Fibroblast of lung (primary cell): ENCODE measurements at places on chromosomes 5 and 9.
A peak's percentile ranks its signal among the peaks of the same experiment; 100 is the strongest.

- no peak for DNase-seq
These were observed 40.2 kb upstream of the EXOC3 start for GRCh38 chr5:402615-403359.

DNA sequence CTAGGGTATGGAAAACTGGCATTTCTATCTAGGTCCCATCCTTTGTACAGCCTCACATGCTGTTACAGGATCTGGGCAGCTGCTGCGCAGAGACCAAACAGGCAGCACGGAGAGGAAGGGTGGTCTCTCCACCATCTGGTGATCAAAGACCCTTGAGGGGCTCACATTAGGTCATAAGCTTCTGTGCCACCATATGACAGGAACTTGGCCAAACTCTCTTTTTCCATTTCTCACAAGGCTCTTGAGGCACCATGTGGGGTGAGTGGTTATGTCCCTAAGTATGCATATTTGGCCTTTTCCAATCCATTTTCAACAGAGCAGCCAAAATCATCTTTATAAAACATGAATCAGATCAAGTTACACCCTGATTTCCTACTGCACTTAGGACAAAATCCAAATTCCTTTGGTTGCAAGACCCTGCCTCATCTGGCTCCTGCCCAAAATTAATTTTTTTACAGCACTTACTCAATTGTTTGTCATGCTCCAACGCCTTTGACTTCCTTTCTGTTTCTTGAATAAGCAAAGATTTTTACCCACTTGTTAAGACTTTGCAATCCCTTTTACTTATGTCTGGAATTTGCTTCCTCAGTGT lies 730.0 kb downstream of the MAT2B start:
- DNase-seq, result peak; percentile 98

- DNase-seq, result peak; percentile 39
These were observed 27.7 kb downstream of the LHX6 start for GRCh38 chr9:122200960-122201595.

- DNase-seq, result peak; percentile 95
These were observed 47.4 kb downstream of the VAV2 start for GRCh38 chr9:133944746-133945135.

DNA sequence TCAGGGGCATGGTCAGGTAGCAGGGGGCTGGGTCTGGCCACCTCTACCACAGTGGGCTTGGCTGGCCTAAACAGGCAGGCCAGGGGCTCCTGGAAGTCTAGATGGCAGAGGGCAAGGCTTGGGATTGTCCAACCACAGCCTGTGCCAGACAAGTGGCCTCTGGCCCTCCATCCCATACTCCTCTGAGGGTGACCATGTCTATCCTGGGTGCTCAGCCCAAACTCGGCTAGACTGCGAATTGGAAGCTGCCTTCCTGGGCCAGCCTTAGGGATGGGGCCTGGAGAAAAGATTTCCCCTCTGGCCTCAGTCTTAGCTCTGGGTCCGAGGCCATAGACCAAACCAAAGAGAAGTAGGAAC lies 110.5 kb downstream of the PHF2 start:
- DNase-seq, result no peak

DNA sequence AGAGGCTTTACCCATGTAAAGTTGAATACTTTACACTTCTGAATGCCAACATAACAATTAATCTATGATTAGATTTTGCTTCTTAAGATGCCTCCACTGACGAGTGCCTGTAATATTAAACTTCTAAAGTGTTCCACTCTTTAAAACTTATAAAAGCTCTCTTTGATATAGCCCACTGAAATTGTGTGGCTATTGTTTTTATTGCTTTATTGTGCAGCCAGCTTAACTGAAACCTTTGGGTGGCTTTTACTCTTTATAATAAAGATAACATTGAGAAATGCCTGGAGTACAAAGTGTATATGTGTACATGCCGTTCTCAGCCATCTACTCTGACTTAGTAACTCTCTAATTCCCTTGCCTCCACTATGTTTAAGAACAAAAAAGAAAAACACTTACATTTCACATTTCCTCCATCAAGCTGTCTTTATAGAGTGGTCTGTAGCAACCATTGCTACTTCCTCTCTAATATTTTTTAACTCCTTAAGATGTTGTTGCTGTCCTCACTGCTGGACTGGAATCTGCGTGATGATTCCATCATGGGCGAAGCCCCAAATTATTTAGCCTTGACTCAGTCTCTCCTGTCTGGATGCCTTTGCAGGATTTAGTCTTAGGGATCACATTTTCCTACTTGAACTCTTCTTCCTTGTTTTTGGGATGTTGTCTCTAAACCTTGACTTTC lies 9.1 kb downstream of the PIK3R1 start:
- DNase-seq, result peak; percentile 78

DNA sequence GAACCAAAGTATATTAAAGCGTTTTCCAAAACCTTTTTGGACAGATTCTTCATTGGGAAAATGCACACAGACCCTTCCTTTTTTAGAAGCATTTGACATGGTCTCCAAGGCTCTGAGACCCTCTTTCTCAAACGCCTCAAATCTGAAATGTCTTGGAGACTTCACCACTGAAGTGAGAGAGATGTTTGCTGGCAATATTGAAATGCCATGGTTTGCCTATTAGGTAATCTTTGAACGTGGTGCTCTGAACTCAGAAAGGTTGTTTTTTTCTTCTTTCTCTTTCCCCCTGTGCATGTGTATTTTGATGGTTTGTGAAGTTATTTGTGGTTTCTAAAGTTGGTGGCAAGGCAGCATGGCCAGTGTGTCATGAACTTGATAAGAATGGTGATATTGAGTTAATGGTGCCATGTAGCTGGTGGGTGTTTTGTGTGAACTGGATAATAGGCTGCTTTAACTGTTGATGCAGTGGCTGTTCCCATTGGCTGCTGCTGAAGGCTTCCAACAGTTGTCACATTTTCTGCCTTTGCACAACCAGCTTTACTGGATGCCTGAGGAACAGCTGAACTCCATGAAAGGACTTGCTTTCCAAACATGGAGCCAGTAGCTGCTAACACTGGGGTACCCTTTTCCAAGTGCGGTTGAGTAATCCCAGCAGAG lies 1.7 kb downstream of the PALM2AKAP2 start:
- peak; percentile 47 for DNase-seq

DNA sequence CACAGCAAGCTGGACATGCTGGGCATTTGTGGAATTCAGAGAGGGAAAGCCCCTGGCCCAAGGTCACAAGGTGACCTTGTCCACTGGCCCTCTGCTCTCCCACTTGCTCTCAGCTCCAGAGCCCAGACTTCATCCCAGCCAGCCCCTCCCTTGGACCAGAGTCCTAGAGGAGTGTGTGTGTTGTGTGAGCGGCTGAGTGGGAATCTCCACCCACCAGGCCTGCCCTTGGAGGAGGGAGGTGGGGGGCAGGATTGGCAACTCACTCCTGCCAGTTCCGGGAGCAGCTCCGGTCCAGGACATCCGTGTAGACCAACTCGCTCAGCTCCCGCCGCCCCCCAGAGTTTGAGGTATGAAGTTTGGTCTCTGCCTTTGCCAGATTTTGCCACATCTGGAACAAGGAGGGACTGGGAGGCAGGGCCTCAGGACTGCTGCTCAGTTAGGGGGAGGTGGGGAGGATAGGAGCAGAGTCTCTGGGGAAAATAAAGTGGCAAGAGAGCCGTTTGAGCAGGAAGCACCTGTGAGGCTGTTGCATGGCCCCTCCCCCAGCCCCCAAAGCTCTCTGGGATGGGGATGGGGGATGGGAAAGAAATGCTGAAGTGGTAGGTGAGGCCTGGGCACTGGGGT lies 1.4 kb downstream of the MZB1 start:
- DNase-seq, result peak; percentile 28

DNA sequence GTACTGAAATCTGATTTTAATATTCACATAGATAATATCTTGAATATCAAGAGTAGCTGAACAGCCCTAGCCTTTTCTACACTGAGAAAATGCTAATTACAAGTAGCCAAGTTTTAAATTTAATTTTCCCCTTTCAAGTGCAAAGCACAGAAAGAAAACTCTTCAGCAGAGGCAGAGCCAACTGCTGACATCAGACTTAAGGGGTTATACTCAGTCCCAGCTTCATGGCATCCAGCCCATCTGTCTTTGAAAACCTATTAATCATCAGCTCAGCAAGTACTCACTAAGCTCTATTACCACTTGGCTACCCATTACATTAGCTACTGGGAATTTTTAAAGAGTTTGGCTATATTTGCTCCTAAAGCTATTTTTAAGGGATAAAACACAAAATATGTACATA lies 220.5 kb downstream of the SLC12A2 start:
- peak; percentile 90 for DNase-seq

- peak; percentile 86 for DNase-seq
These were observed 11.2 kb downstream of the ROPN1L start for GRCh38 chr5:10452768-10453331.

GRCh38 chr5:171640480-171640879 lies 145.1 kb upstream of the SMIM23 start:
- DNase-seq, result no peak

GRCh38 chr9:107142430-107142829 lies 140.6 kb upstream of the RAD23B start:
- no peak for DNase-seq

- DNase-seq, result peak; percentile 43
These were observed 77.9 kb upstream of the ICE1 start for GRCh38 chr5:5344606-5345005.

- DNase-seq, result no peak
These were observed 254.1 kb downstream of the SLF1 start for GRCh38 chr5:94872526-94872925.

- peak; percentile 22 for DNase-seq
These were observed 73.9 kb downstream of the KLF9 start for GRCh38 chr9:70340572-70340971.

- DNase-seq, result no peak
These were observed 25.2 kb upstream of the OLFM1 start for GRCh38 chr9:135062254-135062653.

GRCh38 chr9:34124926-34125325 lies 1.6 kb downstream of the DCAF12 start:
- DNase-seq, result no peak

DNA sequence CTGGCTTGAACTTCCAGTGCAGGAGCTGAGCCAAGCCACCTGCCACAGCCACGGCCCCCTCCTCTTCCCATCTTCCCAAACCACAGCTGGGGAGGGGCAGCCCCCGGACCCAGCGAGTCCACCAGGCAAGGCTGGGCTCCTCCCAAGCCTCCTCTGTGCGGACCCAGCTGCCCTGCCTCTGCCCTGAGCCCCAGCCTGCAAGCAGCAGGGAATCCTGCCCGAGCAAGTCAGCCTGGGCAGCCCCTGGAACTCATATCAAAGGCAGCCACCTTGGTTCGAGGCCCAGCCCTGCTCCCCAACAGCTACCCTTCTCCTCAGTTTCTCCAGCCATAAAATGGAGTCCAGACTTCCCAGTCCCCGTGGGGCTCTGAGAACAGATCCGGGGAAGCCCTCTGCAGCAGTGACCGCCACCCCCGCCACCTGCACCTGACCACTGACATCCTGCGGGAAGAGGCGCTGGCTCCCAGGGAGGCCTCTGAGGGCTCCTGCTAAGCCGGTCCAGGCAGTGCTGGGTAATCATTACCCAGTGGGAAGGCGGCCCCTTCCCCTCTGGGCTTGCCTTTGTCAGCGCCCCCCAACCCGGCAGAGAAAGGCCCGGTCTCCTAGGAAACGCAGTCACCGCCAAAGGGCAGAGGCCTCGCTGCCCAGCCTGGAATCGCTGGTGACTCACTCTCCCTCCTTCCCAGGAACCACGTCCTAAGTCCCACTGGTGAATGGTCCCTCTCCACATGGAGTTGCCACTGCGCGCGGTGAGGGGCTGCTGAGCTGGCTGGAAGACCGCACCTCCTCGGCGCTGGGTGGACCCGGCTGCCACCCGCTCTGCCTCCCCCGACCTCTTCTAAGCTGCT lies 1.5 kb downstream of the VAV2 start:
- peak; percentile 77 for DNase-seq

GRCh38 chr5:126477294-126478117 lies 54.3 kb downstream of the GRAMD2B start:
- DNase-seq, result no peak

DNA sequence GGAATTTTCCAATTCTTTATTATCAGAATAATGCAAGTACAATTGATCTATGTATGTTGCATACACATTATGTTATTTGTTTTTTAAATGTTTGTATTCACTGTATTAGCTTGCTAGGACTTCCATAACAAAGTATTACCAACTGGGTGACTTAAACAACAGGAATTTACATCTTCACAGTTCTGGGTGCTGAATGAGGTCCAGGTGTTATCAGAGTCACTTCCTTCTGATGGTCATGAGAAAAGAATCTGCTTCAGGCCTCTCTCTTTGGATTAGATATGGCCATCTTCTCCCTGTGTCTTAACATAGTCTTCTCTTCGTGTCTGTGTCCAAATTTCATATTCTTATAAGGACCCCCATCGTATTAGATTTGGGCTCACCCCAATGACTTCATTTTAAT lies 229.1 kb upstream of the TRPC7 start:
- no peak for DNase-seq

DNA sequence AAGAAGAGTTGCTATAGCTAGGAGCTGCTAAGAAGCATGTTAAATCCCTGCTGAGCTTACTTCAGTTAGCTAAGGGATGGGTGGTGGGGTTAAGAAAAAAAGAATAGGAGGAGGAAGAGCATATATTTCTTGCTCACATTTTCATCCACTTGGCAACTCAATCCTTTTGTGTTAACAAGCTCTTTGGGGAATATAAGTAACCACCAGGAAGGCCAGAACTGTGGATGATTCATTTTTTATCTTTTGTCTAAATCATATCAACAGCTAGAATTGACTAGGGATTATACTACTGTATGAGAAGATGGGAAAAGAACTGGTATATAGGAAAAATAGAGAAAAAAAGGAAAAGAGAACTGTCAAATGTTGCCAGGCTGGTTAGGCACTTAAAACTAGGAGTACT lies 555.3 kb upstream of the ARRDC3 start:
- peak; percentile 43 for DNase-seq

DNA sequence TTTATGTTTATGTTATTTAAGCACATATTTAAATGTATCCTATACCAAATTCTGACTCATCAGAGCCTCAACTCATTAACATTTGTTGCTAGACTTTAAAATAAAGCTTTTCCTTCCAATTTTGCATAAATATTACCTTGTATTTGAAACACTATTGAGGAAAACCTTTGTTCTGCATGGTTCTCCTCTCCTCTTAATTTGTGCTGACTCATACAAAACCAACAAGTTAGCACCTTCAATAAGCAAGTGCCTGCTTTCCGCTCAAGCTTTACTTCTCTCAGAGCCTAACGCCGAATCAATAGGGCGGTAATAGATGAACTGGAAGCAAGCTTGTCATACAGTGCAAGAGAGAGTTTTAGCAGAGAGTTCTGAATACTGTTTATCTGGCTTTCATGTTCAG lies 7.9 kb downstream of the AMACR start:
- DNase-seq, result no peak

GRCh38 chr5:140178482-140179116 lies 3.6 kb downstream of the CYSTM1 start:
- DNase-seq, result no peak

DNA sequence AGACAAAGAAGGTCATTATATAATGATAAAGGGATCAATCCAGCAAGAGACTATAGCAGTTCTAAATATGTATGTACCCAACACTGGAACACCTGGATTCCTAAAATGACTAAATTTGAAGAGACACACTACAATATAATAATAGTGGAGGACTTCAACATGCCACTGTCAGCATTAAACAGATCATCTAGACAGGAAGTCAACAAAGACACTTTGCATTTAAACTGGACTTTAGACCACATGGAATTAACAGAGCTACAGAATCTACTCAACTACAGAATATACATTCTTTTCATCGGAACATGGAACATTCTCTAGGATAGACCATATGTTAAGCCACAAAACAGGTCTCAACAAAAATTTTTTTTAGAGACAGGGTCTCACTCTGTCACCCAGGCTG lies 58.3 kb upstream of the TLX3 start:
- DNase-seq, result no peak
